Effector memory CD8-positive, alpha-beta T cell (primary cell): ENCODE measurements at places on chromosomes 5 and 9.

GRCh38 chr5:36442796-36443195, 141.1 kb upstream of the RANBP3L start:
- DNase-seq = no peak

GRCh38 chr9:92679413-92680165, 9.7 kb upstream of the IPPK start:
- no peak for DNase-seq

DNA sequence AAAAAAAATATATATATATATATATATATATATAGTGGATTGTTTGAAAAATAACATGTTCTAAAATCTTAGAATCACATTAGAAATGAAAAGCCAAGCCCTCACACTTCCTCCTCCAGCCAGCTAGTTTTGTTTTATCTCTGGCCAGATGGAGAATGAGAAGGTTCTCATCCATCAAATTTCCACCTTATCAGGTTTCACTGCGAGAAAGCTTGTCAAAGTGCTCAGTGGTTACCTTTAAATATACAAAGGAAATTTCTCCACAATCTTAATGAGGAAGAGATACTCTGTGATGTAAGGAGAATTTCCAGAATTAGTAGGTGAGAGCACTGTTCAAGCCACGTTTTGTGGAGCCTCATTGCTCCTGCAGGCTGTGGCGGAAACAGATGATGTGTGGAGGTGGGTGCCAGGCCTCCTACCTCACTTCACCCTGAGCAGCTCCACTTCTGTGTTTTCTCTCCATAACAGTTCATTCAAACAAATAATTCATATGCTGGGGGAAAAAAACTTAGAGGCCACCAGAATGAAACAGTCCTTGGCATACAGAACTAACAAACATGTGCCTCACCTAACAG, 71.9 kb downstream of the CDK5RAP2 start:
- no peak for DNase-seq

- DNase-seq = no peak
These were observed 139.3 kb downstream of the AOPEP start for GRCh38 chr9:94865582-94866452.

GRCh38 chr9:78189461-78189860, 46.4 kb upstream of the CEP78 start:
- no peak for DNase-seq

DNA sequence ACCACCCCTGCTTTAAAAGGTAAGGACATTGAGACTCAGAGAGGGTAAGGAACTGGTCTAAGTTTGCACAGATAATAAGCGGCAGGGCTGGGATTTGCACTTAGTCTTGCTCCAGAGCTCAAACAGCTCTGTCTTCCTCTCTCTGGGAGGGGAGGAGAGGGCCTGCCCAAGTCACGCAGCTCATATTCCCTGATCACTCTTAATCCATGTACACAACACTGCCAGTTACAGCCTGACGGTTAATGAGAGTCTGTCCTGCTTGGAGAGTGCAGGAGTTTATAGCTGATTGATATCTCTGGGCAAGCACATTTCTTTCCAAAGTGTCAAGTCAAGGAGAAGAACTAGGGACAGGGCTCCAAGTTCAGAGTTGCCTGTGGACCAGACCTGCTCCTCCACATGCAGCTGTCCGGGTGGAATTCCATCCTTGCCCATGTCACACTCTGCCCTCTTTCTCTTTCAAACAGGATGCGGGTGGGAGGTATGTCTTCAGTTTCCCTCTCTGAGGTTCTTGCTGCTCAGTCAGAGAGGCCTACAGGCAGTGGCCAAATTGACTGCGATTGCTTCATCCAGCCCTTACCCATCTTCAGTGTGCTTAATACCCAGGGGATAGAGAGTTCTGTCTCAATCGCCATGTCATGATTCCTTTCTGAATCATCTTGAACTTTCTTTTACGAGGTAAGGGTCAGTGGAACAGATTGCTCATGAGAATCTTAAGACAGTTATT, 54.5 kb downstream of the GALNT12 start:
- no peak for DNase-seq

GRCh38 chr9:88812938-88813637, 178.2 kb upstream of the S1PR3 start:
- no peak for DNase-seq

DNA sequence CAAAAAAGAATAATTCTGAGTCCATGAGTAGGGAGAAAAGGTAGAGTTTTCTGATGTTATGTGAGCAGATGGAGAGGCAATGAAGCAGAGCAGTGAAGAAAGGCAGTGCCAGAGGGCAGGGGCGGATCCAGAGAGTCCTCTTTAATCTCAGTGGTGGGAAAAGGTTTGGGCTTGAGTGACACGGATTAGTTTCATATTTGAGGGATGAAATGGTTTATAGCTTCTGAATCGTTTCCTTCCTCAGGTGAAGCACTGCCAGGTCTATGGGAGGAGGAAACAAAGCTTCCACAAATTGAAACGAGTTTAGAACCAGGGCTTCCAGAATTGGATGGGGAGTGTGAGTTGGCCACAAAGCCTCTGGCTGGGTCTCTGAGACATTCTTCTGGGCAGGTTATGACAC, 517.0 kb upstream of the PAPPA start:
- DNase-seq = no peak
